ENCODE measurements at places on chromosomes 6 and 20. TPM values are rescaled to one million over a fixed set of nuclear protein-coding genes. Genes with fewer than 3 reads are reported as not detected.

DNA sequence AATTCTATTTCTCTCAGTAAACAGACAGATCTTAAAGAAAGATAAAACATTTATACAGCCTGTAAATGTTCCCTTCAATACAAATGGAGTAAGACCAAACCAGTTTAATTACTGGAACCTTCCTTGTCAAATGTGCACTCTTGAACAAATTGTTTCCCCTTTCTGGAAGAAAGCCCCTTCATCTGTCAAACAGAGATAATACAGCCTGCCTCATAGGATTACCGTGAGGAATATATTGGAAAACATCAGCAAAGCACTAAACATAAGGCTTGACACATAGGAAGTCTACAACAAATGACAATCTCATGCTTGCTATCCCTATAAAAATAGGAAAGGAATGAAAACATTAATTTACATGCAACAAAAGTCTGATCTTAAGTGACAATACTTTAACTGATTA is 173.8 kb downstream of the PTPRK start:
- no peak for DNase-seq

DNA sequence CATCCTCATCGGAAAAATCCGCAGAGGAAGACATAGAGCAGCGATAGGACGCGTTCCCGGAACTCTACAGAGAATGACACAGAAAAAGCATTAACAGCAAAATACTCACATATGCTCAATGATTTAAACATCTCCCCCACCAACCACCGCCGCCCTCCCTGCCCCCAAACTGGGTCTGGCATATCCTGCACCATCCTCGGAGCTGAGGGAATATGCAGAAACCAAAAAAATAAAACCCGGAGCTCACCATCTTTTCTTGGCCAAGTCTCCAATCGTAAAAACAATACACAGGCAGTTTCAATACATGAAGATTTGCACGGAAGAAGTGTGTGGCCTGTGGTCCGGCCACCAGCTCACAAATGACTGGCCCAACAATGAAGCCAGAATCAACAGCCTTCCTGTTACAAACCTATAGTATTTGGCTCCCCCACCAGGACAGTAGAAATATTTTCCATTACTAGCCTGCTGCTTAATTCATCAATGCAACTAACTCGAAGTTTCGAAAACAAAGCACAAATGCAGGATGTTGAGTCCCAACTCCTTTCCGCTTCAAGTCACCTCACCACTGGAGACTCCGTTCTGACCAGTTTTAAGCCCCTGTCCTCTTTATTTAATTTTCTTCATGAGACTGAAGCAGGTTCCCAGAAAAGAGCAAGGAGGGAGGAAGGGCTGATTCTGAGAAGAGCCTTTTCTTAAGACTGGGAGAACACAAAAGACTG is 103.2 kb upstream of the BEND6 start:
- peak; percentile 86 for DNase-seq

- DNase-seq: no peak
Observed at GRCh38 chr6:108423982-108424705, 129.3 kb downstream of the AFG1L start.

- DNase-seq: no peak
Observed at GRCh38 chr20:4455301-4455701, 266.4 kb upstream of the PRND start.

DNA sequence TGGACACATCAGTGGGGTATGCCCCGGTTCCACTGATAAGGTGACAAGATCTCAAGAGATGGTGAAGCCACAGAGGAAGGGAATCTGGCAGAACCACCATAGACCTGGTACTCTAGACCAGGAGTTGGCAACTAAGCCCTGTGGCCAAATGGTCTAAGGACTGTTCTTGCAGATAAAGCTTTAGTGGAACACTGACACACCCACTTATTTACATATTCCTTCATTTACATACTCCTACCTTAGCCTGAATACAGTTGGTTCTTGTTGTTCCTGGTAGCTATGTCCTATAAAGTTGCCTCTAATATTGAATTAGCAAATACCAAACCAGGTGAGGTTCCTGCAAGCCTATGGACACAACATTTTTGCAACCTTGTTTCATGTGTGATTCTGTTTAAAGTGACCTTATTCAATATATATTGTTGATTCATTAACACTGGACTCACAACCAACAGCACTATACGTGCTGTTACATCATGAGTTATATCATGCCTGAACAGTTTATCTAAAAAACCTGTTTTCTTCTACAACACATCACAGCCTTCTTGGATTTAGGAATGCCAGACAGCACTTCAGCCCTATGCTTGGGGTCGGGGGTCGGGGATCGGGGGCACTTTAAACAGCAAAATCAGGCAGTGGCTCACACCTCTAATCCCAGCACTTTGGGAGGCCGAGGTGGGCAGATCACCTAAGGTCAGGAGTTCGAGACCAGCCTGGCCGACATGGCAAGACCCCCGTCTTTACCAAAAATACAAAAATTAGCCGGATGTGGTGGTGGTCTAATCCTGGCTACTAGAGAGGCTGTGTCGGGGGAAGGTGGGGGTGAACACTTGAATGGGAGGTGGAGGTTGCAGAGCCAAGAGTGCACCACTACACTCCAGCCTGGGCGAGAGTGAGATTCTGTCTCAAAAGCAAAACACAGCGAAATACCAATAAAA is 2.5 kb downstream of the CCDC167 start:
- DNase-seq: no peak

DNA sequence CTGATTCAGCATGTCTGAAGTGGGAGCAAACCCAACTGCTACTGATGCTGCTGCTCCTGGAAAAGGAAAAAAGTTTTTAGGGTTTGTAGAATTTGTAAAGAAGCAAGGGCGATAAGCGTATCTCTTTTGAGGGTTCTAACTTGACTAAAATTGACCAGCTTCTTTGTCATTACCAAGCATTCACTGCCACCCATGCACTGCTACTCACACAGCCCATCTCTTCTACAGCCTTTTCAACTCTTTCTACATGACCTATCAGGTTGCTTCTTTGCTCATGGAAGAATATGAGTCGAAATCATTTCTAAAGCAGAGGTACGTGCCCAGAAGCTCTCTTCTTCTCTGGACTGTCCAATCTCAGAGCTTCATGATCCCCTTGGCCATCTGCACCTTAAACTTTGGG is 570.9 kb downstream of the EPHA7 start:
- DNase-seq: no peak

DNA sequence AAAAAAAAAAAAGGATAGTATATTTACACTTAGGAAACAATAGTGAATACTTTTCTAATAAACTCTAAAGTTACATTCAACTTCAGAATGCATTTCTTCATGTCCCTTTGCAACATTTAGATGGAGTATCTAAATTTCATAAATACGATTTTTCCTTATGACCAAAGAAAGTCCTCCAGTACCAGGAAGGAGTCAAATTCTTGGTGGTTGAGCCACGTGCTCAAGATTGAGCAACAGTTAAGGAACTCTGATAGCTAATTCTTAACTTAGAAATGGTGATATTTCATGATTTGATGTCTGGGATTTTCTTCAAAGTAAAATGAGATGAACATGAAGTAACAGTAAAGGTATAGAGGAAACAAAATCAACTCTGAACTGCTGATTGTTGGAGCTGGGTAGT is 92.7 kb downstream of the SASH1 start:
- no peak for DNase-seq

GRCh38 chr20:2518558-2518957 is 9.8 kb upstream of the ZNF343 start:
- DNase-seq: no peak

DNA sequence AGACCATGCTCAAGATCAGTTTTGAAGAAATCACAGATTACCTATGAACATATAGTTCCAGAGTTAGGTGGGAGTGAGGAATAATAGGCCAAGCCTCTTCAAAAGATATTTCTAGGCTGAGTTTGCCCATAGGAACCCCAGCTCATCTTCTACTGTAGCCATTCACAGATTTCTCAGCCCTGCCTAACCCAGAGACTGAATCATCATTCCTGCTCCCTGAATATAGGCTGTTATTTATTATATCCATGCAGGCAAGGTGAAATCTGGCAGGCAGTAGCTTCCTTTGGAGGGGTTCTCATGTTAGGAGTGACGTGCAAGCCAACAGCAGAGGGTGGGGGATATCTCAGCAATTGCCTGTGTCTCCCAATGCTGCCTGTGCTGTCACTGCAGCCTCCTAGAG is 25.6 kb upstream of the ADGRF4 start:
- DNase-seq: no peak

DNA sequence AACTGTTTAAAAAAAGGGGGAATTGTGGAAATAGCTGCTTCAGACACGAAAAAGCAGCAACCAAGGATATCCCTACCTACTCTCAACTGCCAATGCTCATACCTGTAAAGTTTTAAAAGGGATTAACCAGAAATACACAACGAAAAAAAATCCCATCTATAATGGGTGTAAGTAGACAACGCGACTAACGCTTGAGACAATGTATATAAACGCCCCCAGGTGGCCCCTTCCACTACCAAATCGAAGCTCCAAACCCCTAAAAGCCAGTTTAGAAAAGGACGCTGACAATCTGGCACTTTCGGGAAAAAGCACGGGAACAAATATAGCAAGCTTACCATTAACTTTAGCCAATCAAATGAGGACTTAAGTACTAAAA is 94.5 kb upstream of the BTN3A2 start:
- DNase-seq: peak; percentile 60

The CCM2L gene
- 0.75 TPM for total RNA-seq

- DNase-seq: no peak
Observed at GRCh38 chr6:151269321-151269995, 29.7 kb downstream of the AKAP12 start.

The NCOA3 gene
- 64.5 TPM for total RNA-seq

- no peak for DNase-seq
Observed at GRCh38 chr20:60649541-60649940, 602.5 kb upstream of the CDH4 start.

The ARG1 gene
- not detected for total RNA-seq

- no peak for DNase-seq
Observed at GRCh38 chr6:163559661-163560060, 145.1 kb downstream of the QKI start.

All from neural progenitor cell (in vitro differentiated cells).